NCI-H187 treated with DMSO at 0.1 percent for 48 hours (cell line): ENCODE measurements at places on chromosomes 2 and 18.

DNA sequence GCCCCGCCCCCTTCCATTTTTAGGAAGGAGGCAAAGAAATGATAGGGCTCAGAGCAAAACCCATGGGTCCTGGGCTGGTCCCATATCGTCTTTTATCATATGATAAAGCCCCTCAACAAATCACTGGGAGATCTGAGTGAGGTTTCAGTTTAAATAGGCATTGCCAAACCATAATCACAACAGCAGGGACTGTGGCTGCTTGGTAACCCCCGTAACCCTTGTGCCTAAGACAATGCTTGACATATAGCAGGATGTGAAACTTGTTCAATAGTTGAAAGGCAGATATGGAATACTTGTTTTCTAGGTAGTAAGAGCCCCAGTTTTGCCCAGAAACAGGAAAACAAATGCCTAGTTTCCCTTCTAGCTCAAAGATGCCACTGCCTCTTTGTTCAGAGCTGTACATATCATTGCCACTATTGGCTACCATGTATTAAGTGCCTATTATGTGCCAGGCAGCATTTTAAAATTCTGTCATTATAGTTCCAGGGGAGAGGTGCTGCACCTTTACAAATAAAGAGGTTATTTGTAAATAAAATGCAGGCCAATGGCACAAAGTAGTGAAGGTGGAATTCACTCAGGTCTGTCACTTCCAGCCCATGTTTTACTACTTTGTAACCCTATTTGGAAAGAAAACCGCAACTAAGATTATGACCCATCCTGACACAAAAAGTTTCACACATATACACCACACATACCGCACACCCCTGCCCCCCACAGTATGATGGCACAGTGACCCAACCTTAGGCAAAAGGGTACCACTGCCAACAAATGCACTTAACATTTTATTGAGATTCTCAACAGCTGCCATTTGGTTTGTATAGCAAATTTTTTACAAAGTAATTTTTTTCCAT, 14.2 kb downstream of the NAGK start:
- no peak for DNase-seq

DNA sequence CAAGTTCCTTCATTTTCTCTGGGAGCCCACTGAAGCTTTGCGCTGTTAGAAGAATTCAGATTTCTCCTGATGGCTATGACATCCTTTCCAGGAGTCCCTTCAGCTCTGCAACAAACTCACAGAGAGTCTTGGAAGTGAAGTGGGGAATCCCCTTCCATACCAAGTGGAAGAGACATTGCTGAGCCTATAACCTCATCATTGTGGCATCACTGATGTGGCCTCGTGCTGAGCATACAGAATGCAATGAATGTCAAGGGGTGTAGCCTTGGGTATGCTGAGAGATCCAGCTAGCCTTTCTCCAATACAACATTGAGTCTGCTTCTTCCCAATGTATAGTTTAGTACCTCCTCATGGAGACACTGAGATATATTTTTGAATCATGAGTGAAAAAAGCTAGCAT, 311.1 kb upstream of the RAB12 start:
- no peak for DNase-seq

DNA sequence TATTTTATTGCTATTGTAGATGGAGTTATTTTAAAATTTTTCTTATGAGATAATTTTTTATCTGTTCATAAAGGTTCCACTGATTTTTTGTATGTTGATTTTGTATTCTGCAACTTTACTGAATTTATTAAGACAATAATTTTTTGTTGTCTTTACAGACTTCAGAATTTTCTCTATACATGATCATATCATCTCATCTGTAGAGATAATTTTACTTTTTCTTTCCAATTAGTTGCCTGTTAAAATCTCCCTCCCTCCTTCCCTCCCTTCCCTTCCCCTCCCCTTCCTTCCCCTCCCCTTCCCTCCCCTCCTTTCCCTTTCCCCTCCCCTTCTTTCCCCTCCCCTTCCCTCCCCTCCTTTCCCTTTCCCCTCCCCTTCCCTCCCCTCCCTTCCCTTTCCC, 378.1 kb downstream of the SOCS6 start:
- no peak for DNase-seq

DNA sequence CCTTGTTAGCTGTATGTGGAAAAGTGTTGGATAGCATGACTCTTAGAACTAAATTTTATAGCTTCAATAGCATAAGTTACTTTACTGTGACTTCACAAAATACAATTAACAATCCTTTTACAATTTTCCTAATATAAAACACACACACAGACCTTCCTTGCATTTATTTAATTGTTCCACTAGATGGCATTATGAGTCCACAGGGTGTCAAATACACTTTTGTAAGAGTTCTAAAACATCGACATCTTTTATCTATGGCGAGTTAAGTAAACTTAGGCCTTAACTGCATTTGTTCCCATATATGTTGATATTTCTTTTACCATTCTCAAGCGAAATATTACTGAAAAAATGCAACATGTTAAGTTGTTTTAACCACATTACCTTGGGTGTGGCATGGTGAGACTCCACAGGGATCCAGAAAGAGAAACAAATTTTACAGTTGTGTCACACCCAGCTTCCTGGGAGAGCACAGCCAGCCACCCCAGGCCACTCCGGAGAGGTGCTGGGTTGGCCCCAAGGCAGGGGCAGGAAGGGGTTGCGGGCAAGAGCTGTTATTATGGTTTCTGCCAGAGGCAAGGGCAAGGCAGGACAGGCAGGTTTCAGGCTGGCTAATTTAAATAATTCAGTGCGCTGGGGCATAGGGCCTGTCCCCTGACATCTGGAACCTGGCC, 312.4 kb upstream of the MC4R start:
- DNase-seq, result no peak

DNA sequence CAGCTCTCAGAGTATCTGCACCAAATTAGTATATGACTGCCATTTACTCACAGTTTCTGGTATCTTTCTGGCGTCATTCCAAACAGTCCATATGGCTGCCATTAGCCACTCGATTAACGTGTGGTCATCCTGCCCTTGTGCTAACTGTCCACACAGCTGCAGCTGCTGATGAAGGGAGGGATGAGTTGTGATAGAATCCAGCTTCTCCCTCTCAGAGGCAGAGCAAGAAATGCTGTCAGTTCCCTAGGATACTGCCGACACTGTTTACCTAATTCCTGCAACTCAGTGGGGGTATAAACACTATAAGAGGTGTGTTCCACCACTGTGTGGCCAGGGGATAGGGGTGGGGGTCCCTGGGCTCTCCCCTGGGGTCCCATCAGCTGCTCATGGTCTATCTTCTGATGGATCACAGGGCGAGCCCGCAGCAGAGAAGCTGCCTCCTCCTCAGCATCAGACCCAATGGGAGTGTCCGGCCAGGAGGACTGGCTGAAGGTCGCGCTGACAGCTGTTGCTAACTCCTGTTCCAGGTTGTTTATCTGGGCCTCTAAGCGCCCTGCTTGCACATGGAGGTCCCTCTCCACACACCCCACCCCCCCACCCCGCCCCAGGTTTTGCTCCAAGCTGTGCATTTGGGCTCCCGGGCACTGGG, 17.3 kb upstream of the KLHL23 start:
- DNase-seq, result no peak

GRCh38 chr2:39781697-39782096, 2.6 kb upstream of the THUMPD2 start:
- DNase-seq, result no peak

DNA sequence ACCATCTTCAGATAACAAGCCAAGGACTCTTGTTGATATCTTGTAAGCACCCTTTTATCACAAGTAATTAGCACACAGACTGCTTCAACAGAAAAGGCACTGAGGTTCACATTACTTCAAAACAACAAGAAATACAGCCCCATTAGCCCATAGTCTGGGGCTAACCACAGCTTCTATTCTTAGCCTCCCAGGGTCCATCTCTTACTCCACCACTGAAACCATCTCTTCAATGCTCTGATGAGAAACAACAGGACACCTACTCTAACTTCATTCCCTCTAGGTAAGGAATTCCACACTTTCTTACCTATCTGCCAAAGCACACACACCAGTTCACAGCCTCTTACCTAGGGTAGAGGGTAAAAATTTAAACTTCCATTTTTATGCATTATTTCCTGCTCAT, 26.4 kb upstream of the CYTIP start:
- no peak for DNase-seq

DNA sequence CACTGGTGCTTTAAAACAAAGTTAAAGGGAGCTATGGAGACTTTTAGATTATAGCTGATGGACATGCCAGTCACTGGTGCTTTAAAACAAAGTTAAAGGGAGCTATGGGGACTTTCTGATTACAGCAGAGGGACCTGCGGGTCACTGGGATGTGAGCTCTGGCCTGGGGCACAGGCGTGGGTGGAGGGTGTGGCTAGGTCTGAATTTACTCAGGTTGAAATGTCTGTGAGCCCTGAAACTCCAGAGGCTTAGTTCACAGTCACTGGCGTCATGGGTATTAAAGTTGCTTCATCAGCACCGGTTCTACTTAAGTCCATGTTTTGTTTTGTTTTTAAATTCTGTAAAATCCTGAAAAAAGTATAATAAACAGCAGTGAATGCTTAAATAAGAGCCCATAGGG, 49.0 kb upstream of the TMEM18 start:
- DNase-seq, result no peak

GRCh38 chr2:172323256-172323655, 104.1 kb upstream of the ITGA6 start:
- no peak for DNase-seq

- DNase-seq, result no peak
Measured at GRCh38 chr2:110832740-110833139, 100.4 kb downstream of the ACOXL start.

DNA sequence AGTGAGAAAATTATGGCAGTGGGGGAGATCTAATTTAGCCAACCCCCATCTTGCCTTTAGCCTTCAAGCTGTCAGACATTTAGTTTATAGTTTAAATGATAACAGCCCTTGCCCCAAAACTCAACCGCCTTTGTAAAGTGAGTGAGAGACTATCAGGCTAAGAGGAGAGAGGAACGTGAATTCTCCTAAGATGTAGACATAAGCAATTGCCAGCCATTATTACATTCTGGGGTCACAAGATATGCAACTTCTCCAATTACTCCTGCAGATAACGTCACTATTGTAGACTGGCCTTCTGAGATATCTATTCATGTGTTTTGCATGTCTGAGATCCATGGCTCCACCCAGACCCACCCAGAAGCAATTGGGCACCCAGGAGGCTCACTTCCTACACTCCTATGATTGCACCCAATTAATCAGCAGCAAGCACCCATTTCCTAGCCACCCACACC, 307.3 kb downstream of the NBAS start:
- no peak for DNase-seq

GRCh38 chr18:38368886-38369285, 803.3 kb upstream of the CELF4 start:
- DNase-seq, result no peak

DNA sequence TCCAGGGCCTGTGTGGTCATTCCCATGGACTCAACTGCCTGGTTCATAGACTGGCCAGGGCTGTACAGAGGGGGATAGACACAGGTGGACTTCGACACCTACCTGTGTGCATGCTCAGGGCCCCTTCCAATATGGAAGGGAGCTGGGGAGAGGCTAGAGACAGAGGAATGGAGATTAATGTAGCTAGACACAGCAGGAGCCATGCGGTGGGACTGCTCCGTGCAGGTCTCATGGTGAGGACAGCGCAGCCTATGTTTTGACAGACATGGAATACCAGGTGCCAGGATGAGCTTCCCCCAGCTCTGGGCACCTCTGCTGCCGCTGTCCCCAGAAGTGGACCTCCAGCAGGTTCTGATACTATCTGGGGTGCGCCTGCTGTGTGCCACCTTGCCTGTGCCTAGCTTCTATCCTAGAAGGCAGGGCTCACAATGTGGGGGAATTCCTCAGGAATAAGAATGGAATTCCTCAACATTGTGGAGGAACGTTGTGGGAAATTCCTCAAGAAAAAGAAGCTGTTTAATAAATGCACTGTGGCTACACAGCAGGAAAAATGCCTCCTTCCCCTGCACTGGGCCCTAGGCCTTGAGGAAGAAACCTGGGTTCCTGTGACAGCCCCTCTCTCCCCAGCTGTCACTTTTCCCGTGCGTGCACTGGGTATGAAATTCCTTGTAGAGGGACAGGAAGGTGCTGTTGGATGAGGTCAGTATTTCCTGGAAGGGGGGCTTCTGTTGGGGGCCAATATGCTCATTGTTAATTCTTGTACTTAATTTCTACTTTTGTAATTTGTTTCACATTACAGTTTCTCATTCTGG, 7.3 kb downstream of the IL1R1 start:
- DNase-seq, result no peak

- no peak for DNase-seq
Measured at GRCh38 chr18:12234451-12235190, 19.5 kb upstream of the CIDEA start.

GRCh38 chr2:33011373-33011772, 64.6 kb downstream of the LTBP1 start:
- no peak for DNase-seq

GRCh38 chr2:8685697-8686358, 4.0 kb downstream of the ID2 start:
- DNase-seq, result no peak

GRCh38 chr2:52976143-52976949, 791.3 kb upstream of the CHAC2 start:
- DNase-seq, result no peak

- DNase-seq, result no peak
Measured at GRCh38 chr2:120255986-120256650, 3.5 kb downstream of the RALB start.

- no peak for DNase-seq
Measured at GRCh38 chr2:64534363-64534762, 10.2 kb downstream of the AFTPH start.

DNA sequence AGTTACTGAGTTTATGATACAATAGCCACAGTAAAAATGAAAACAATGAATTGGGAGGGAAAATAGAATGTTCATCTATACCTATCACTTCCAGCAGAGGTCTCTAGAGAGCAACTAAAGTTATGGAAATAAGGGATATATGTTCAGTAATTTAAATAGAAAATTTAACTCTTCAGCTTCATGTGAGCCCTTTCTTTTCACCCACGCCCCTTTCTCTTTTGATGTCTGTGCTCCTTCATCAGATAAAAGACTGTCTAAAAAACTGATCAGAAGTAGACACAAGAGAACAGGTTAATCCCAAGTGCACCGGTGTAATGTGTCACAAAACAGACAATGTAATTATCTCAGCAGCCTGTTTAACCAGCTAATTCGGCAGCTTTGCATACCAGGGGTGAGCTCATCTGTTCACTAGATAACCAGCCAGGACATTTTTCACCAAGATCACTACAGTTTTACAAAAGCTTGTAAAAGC, 238.5 kb upstream of the ERBB4 start:
- DNase-seq, result no peak
